ENCODE measurements at places on chromosomes 5 and 9. TPM values are rescaled to one million over a fixed set of nuclear protein-coding genes. Genes with fewer than 3 reads are reported as not detected.

DNA sequence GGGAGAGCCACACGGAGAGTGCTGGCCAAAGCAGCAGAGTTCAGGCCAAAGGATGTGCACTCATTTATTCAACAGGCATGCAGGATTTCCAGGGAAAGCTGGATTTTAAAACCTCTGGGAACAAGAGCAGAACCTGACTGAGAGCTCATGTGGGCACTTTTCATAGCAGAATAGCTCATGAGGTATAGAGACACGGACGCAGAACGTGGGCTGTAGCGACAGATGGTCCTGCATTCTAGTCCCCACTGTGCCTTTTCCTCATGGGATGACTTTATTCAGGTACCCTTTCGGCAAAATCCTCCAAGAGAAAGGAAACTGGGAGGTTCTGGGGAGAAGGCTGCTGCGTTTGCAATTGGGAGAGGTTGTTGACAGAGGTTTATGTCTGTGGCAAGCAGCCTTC lies 5.4 kb downstream of the IL4 start:
- no peaks in the 10 kb centered on the region for H3K27me3 ChIP-seq
- no peak for DNase-seq
- no peaks in the 10 kb centered on the region for H3K36me3 ChIP-seq

GRCh38 chr9:135039266-135039870 lies 48.1 kb upstream of the OLFM1 start:
- H3K27ac ChIP-seq, result no peak overlapping the region
- no peaks in the 10 kb centered on the region for H3K4me1 ChIP-seq
- H3K4me3 ChIP-seq, result no peak overlapping the region
- peak; percentile 29 for DNase-seq
- H3K27me3 ChIP-seq, result no peaks in the 10 kb centered on the region

DNA sequence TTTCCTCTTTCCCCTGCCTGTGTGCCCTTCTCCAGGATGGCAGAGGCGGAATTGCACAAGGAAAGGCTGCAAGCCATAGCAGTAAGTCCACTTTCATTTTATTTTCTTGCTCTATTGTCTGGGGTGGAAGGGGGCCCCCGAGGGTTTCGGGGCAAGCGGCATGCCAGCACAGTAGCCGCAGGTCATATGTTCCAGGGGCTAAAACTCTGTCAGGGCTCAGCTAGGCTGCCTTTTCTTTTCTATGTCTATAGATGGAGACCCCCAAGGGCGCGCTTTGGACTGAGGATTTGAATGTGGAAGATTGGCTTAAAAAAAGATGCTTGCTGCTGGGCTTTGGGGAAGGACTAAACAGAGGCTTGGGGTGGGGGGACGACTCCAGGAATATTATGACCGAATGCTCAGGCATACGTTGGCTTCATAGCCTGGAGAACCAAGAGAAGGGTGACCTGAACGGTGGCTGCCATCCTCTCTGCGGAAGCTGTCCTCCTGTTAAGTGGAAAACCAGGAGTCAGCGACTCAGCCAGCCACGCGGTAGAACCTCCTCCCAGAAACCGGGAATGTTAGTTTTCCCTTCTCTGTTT lies 545 bp downstream of the PALM2AKAP2 start:
- DNase-seq, result peak; percentile 63
- H3K27ac ChIP-seq, result no peak overlapping the region
- H3K4me1 ChIP-seq, result no peaks in the 10 kb centered on the region

DNA sequence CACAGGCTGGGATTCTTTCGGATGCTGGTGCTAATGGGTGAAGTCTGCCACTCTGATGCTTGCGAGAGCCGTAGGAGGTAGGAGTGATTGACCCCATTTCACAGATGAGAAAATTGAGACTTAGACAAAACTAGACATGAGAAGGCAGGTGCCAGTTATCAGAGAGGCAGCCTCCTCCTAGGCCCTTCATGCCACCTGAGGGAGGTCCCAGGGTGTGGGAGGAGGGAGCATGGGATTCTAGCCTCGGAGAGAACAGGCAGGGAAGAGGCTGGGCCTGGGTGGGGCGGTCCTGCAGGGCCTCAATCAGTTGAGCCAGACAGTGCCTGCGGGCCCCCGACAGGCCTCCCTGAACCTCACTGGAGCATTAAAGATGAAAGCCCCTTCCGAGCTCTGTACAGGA lies 112.4 kb downstream of the COL23A1 start:
- no peak overlapping the region for H3K27ac ChIP-seq
- no peak for DNase-seq
- H3K36me3 ChIP-seq, result no peaks in the 10 kb centered on the region
- H3K4me1 ChIP-seq, result no peaks in the 10 kb centered on the region
- H3K4me3 ChIP-seq, result no peak overlapping the region

- no peak overlapping the region for H3K27ac ChIP-seq
- no peaks in the 10 kb centered on the region for H3K4me1 ChIP-seq
- DNase-seq, result no peak
- no peaks in the 10 kb centered on the region for H3K27me3 ChIP-seq
- H3K36me3 ChIP-seq, result no peaks in the 10 kb centered on the region
These were observed 16.8 kb downstream of the STXBP1 start for GRCh38 chr9:127628758-127629467.

GRCh38 chr9:134986957-134987356 lies 69.2 kb upstream of the FCN1 start:
- H3K27me3 ChIP-seq, result no peaks in the 10 kb centered on the region
- no peaks in the 10 kb centered on the region for H3K4me1 ChIP-seq
- H3K4me3 ChIP-seq, result no peak overlapping the region
- no peaks in the 10 kb centered on the region for H3K36me3 ChIP-seq
- no peak overlapping the region for H3K27ac ChIP-seq

- H3K4me3 ChIP-seq, result no peak overlapping the region
- no peaks in the 10 kb centered on the region for H3K27me3 ChIP-seq
- no peak for DNase-seq
- H3K4me1 ChIP-seq, result no peaks in the 10 kb centered on the region
- no peaks in the 10 kb centered on the region for H3K36me3 ChIP-seq
These were observed 18.3 kb downstream of the SH3TC2 start for GRCh38 chr5:149044453-149045088.

DNA sequence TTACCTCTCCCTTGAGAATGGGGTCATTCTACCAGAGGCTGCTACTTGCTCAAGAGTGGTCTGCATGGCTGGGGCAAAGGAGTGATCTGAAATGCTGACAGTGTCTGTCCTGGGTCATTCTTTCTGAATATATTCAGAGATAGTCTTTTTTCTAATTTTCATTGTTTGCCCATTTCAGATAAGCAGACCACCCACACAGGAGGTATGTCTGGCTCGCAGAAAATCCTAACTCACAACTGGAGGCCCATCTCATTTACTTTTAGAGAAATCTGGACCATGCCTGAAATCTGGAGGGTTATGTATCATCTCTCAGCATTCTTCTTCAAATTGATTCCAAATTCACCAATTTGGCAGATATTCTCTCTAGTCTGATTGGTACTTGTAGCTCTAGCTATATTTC lies 227.6 kb downstream of the SEC61B start:
- no peak overlapping the region for H3K27ac ChIP-seq
- no peaks in the 10 kb centered on the region for H3K36me3 ChIP-seq
- H3K4me3 ChIP-seq, result no peak overlapping the region
- H3K27me3 ChIP-seq, result no peaks in the 10 kb centered on the region
- peaks cover 10% of the 10 kb centered on the region for H3K4me1 ChIP-seq
- DNase-seq, result no peak

GRCh38 chr5:57804505-57804904 lies 321.9 kb upstream of the ACTBL2 start:
- no peaks in the 10 kb centered on the region for H3K4me1 ChIP-seq
- no peak for DNase-seq
- H3K27ac ChIP-seq, result no peak overlapping the region
- H3K36me3 ChIP-seq, result no peaks in the 10 kb centered on the region

- peaks cover 20% of the 10 kb centered on the region for H3K4me1 ChIP-seq
- DNase-seq, result peak; percentile 40
- no peaks in the 10 kb centered on the region for H3K27me3 ChIP-seq
These were observed 140.3 kb downstream of the ROR2 start for GRCh38 chr9:91809581-91810285.

- H3K4me1 ChIP-seq, result no peaks in the 10 kb centered on the region
- no peak overlapping the region for H3K27ac ChIP-seq
- no peaks in the 10 kb centered on the region for H3K27me3 ChIP-seq
- peaks cover 17% of the 10 kb centered on the region for H3K36me3 ChIP-seq
- H3K4me3 ChIP-seq, result no peak overlapping the region
These were observed 32.3 kb upstream of the C9orf40 start for GRCh38 chr9:74985041-74985440.

DNA sequence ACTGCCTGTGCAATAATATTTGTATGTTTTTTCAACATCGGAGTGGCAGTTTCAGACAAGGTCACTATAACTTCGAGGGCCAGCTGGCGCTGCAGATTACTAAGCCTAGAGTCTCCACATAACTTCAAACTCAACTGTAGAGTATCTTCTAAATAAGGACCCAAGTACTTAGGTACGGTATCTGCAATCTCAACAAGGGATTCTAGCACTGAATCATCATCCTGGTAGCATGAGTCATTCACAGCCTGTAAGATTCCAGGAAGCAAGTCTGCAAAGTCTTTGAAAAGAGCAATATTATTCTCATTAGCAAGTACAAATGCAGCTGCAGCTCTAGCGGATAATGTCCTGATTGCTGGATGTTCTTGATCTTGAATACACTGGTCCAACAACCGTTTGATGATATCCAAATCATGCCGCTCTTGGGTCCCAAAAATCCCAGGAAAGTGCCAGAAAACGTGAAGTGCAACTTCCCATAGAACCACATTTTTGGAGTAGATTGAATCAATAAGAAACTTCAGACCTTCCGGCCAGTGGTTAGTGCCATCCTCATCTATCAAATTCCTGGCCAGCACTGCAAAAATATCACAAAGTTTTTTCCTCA lies 654 bp downstream of the RANBP6 start:
- H3K27ac ChIP-seq, result peak overlapping the region; percentile 81
- H3K27me3 ChIP-seq, result no peaks in the 10 kb centered on the region
- no peak for DNase-seq
- H3K4me3 ChIP-seq, result peak overlapping the region; percentile 99

GRCh38 chr5:1484730-1485578 lies 38.8 kb downstream of the LPCAT1 start:
- H3K4me3 ChIP-seq, result no peak overlapping the region
- no peaks in the 10 kb centered on the region for H3K27me3 ChIP-seq
- H3K36me3 ChIP-seq, result peaks cover 9% of the 10 kb centered on the region
- DNase-seq, result no peak

GRCh38 chr5:8767111-8767510 lies 778.8 kb downstream of the SEMA5A start:
- no peaks in the 10 kb centered on the region for H3K36me3 ChIP-seq
- no peak for DNase-seq
- H3K27me3 ChIP-seq, result no peaks in the 10 kb centered on the region
- H3K4me3 ChIP-seq, result no peak overlapping the region

GRCh38 chr9:95110921-95111525 lies 206.5 kb downstream of the FANCC start:
- DNase-seq, result no peak
- H3K27ac ChIP-seq, result no peak overlapping the region
- no peak overlapping the region for H3K4me3 ChIP-seq

GRCh38 chr5:125679522-125679921 lies 743.7 kb upstream of the GRAMD2B start:
- no peak overlapping the region for H3K27ac ChIP-seq
- no peak overlapping the region for H3K4me3 ChIP-seq
- DNase-seq, result no peak

- DNase-seq, result no peak
- H3K4me3 ChIP-seq, result no peak overlapping the region
- no peaks in the 10 kb centered on the region for H3K4me1 ChIP-seq
- no peaks in the 10 kb centered on the region for H3K36me3 ChIP-seq
These were observed 76.6 kb upstream of the CCDC152 start for GRCh38 chr5:42680046-42680445.

DNA sequence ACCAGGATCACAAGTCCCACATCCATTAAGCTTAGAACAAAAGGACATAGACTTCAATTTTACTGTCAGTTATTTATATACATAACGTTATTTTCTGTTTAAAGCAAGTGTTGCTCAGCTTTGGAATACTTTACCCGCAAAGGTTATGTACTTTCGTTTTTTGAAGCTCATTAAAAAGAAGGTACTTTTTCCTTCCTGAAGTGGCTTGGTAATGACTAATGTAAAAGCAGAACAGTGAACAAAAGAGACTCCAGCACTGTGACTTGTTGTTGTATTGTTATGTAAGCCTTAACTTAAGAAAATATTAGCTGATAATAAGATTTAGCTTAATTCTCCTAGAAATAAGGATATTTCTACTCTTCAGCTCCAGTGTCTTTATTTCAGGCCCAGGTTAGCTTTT lies 97.3 kb upstream of the SLCO6A1 start:
- no peak overlapping the region for H3K27ac ChIP-seq
- H3K27me3 ChIP-seq, result no peaks in the 10 kb centered on the region

- no peaks in the 10 kb centered on the region for H3K36me3 ChIP-seq
- H3K27me3 ChIP-seq, result no peaks in the 10 kb centered on the region
- H3K27ac ChIP-seq, result no peak overlapping the region
- no peaks in the 10 kb centered on the region for H3K4me1 ChIP-seq
- no peak for DNase-seq
These were observed 940.2 kb downstream of the EFNA5 start for GRCh38 chr5:106730506-106730905.

- no peak for DNase-seq
- no peaks in the 10 kb centered on the region for H3K4me1 ChIP-seq
- H3K4me3 ChIP-seq, result no peak overlapping the region
- H3K27ac ChIP-seq, result no peak overlapping the region
- H3K36me3 ChIP-seq, result no peaks in the 10 kb centered on the region
These were observed 3.5 kb downstream of the TAF1L start for GRCh38 chr9:32631991-32632390.

DNA sequence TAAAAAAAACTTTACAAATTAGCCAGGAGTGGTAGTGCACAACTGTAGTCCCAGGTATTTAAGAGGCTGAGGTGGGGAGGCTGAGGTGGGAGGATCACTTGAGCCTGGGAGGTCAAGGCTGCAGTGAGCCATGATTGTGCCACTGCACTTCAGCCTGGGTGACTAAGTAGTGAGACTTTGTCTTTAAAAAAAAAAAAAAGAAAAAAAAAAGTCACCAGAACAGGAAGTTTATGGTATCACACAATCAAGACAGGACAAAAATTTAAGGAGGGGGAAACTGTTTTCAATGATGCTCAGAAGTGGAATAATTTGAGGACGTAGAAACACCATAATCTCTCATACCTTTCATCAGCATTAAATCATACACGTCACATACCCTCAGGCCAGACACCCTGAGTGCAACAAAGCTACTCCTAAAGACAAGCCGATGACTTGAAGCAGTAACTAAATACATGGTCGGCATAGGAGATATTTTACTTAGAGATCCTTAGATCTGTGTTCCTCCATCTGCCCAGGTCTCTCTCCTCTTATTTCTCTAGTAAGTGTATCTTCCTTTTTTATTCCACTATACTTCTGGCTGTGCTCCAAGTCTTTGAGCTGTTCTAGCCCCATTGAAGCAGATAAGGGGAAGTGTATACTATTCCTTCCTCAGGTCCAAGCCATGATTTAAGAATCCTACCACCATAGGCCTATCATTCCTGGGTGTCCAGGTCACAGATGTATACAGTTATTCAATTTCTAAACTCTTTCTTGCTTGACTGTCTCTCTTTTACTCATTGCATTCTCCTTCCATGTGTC lies 91.3 kb upstream of the APC start:
- H3K36me3 ChIP-seq, result no peaks in the 10 kb centered on the region
- no peaks in the 10 kb centered on the region for H3K27me3 ChIP-seq
- no peaks in the 10 kb centered on the region for H3K4me1 ChIP-seq
- no peak for DNase-seq
- no peak overlapping the region for H3K27ac ChIP-seq

Gene ENTR1
- total RNA-seq, result 84.3 TPM

Gene C5orf58
- not detected for total RNA-seq

Gene LCN10
- 0.36 TPM for total RNA-seq

Gene TLX3
- not detected for total RNA-seq

Gene QRFP
- not detected for total RNA-seq

Gene CDC20B
- total RNA-seq, result 0.16 TPM

Gene PDE6A
- 0.15 TPM for total RNA-seq

Gene DND1
- total RNA-seq, result 1.6 TPM

Gene SV2C
- not detected for total RNA-seq

Measured in endodermal cell (in vitro differentiated cells).